ENCODE measurements at places on chromosomes 4 and X.

DNA sequence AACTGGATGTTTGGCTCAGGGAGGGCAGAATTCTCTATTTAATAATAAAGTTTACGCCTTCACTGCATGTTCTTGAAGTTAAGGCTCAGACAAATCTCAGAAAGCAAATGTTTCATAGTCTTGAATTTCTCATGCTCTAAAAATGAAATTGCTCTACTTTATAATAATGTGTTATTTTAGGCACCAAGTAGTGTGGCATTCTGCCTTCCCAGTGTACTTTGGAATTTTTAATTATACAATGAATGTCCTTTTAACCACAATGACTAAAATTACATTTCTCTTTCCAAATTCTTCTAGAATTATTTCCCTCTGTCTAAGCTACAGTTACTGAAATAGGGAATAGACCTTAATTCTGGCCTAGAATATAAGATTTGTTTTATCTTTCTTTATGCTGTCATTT lies 97.9 kb upstream of the PDE5A start:
- DNase-seq: no peak

DNA sequence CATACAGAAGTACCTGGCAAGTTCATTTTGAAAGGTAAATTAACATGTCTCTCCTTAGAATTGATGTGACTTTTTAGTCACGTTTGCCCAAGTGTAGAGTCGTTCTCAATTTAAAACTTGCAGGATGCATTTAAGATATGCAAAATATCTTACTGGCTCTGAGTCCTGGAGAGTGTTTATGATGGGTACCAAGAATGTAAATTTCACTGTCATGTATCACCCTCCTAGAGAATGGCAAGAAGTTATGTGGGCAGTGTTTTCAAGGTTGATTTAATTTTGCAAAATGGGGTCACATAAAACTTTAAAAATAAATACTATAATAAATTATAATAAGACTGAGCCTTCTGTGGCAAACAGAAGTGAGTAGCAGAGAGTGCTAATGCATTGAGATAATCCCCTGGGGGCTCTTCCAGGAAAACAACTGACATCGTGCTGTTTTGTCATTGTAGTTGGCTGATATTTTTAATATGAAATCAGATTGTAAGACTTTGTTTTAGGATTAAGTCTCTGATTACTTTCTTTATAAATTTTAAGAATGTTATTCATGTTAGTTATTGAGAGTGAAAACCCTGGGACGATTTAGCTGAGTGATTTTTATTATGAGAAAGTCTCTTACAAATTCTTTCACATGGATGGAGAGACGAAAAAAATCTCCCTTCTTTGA lies 103.0 kb downstream of the AFF1 start:
- DNase-seq: no peak

DNA sequence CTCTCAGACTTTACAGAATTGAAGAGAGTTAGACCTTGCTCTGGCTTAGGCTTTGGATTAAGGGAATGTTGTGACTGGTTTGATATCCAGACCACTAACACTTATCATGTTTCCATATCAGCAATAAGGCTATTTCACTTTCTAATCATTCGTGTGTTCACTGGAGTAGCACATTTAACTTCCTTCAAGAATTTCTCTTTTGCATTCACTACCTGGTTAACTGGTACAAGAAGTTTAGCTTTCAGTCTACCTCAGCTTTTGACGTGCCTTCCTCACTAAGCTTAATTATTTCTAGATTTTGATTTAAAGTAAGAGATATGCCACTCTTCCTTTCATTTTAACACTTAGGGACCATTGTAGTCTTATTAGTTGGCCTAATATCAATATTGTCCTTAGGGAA lies 62.6 kb downstream of the CASP6 start:
- DNase-seq: no peak

DNA sequence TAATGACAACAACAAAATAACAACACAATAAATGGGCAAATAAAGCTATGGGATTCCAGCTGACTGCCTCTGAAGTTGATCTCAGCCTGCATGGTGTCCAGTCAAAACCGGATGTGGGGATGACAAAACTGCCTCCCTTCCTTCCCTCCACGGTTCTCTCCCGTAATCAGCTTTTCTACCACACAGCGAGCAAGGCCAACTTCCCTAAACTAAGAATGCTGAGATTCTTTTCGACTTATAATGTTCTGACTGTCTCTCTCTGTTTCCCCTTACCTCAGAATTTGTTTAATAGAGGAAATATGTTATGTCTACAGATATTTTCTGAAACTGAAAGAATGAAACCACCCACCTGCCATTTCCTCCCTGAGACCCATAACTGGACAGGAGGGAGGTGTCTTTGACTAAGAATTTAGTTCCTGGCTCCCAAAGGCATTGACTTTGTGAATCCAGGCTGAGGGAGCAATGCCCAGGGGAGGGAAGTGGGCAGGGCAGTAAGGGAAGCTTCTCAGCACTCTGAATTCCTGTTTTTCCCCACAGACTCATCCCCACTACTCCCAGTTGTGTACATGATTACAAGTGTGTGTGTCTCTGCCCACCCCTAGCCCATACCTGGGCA lies 1.0 kb upstream of the TLR1 start:
- no peak for DNase-seq

GRCh38 chr4:126715067-126715466 lies 917.7 kb upstream of the INTU start:
- DNase-seq: no peak

- no peak for DNase-seq
Measured at GRCh38 chr4:86878640-86879039, 13.6 kb downstream of the C4orf36 start.

GRCh38 chr4:54091637-54092404 lies 8.1 kb upstream of the GSX2 start:
- no peak for DNase-seq

DNA sequence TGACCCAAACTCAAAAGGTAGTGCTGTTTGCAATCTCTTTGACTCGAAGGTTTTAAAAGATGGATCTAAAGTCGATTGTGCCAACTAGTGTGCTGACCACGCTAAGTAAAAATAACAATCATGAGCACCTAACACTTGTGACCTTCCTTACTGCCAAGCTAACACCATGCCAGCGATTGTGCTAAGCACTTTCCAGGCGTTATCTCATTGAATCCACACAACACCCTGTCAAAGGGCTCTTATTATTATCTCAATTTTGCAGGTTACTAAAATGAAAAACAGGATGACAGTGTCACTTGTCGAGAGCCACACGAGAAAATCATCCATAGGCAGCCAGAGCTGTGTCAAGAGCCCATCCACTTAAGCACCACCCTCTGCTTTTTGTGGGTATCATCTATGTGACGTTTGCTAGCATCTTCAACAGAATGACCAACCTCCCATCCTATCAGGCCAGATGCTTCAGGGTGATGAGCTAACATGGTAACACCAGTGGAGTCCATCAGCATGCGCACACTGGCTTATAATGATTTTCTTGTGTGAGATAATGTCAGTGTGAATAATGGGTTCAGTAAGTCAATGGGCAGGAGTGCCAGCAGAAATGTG lies 893 bp upstream of the GAB3 start:
- DNase-seq: no peak

DNA sequence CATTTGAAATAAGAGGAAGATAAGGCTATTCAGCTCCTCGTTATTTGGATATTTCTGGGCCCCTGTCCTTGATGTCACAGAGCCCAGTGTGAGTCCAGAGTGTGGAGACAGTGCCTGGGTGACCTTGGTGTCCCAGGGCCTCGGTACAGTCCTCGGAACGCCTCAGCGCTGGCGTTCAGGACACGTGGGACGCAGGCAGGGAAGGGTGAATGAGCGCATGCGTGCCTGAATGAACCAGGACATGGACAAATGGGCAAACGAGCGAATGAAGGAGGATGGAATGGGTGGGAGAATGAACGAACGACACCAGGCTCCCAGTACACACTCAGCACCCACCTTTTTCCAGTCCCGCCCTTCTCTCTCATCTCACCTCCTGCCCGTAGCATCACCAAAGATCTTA lies 44.2 kb downstream of the EVC start:
- no peak for DNase-seq

- DNase-seq: no peak
Measured at GRCh38 chr4:186095406-186095805, 9.1 kb upstream of the FAM149A start.

DNA sequence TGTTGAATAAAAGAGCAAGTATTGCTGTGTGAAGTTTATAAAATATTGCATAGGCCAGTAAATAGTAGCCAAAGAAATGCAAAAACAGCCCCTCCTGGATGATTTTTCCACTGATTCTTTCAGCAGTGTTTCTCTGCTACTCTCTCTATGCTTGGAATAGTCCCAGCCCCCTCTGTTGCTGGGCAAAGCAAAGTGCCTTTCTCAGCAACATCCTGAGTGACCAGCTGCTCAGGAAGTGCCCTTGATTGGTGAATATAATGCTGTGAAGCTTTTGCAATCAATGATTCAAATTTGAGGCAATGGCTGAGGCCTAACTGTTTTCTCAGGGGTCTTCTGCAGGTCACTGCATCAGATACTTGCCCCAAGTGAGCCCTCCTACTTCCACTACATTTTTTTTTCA lies 656.7 kb downstream of the ZNF674 start:
- DNase-seq: no peak

- DNase-seq: no peak
Measured at GRCh38 chr4:91525621-91526020, 778.1 kb upstream of the GRID2 start.

DNA sequence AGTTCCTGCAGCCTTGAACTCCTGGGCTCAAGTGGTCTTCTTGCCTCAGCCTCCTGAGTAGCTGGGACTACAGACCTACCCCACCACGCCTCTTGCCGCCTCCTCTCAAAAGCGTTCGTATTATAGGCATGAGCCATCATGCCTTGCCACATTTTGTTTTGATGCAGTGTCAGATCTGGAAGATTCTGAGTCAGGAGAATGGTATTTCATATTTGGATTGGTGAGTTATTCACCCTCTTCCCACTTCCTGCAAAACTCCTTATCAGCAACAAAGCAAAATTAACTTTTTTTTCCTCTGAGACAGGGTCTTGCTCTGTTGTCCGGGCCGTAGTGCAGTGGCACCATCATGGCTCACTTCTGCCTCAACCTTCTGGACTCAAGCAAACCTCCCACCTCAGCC lies 29.6 kb downstream of the REST start:
- DNase-seq: peak; percentile 40

DNA sequence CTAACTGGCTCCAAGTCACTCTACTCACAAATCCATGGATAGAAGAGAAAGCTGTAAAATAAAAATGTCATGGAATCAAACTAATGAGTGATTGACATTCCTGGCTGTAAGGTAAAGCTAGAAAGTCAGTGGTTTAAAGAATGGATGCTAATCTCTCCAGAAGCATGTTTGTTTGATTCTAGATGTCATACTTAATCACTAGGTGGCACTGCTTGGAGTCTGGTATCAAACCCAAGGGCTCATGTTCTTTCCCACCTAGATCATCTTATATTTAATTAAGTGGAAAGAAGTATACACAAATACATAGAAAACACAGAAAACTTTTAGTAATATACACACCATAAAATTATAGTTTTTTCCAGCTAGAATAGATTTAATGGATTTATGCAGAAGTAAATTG lies 2666.6 kb downstream of the PCDH7 start:
- DNase-seq: no peak

DNA sequence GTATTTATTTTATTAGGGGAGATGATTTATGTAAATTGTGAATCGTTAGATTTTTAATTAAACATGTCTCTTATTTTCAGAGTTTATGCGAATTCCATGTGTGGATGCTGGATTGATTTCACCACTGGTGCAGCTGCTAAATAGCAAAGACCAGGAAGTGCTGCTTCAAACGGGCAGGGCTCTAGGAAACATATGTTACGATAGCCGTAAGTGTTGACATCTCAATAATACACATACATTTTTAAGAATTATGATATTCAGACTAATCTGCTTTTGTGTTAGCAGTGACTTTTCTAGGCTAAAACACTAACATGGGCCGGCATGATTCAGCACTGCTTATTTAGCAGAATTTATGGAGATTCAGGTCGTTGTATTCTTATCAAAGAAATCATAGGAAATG lies 91.2 kb downstream of the RAP1GDS1 start:
- no peak for DNase-seq

DNA sequence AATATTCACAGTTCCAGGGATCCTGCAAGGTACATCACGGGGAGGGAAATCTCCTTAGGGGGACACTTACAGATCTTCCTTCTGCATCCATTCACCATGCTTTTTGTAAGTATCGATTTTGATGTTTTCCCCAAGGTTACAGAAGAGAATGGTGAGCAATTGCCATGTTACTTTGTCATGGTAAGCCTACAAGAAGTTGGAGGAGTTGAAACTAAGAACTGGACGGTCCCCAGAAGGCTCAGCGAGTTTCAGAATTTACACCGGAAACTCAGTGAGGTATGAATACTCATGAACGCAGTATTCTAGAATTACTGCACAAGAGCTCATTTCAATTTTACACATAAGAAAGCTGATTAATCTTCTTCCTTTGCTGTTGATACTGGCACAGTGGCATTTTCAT lies 53.9 kb downstream of the LRP2BP start:
- DNase-seq: no peak

DNA sequence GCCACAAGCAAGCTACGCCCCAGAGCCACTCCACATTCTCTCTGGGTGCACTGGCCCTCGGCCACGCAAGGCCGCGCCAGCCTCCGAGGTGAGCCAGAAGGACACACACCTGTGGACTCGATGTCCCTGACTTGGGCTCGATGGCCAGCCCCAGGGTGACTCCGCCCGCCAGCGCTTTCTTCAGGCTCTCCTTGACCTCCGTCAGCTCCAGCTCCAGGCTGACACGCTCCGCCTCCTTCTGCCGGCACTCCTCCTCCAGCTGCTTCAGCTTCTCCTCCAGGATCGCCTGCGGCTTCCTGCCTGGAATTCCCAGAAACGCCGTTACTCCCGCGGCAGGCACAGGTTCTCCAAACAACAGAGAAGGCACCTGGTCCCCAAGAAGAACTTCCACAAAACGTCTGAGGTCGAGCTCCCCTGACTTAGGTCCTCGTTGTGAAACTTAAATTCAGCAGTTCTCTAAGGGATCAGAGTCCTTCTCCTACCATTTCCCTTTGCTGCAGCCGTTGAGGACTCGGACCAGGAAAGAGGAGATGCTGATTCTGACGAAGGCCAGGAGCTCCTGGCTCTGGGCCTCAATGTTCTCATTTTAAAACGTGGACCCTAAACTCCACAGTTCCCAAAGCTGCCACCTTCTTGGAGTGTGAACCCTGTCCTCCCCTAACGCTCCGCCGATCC lies 166.8 kb downstream of the AFAP1 start:
- no peak for DNase-seq

- no peak for DNase-seq
Measured at GRCh38 chrX:130301977-130302376, 33.3 kb upstream of the ZNF280C start.

DNA sequence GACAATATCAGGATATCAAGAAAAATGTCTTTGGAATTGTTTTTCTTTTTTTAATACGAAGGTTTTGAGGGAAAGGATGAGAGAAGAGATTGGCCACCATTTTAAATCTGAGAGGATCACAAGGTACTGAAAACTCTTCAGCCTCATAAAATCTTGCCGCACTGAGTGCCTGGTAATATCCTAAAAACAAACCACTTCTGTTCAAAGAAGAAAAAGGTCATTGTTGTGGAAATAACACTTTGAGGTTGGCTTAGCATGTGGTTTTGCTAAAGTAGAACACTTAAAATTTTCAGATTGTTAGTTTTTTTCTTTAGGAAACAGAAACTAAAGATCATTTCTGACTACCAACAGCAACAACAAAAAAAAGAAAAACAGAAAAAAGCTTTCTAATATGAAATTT lies 1.0 kb upstream of the CLDN22 start:
- DNase-seq: no peak
